ENCODE measurements at places on chromosomes 12 and 14.

DNA sequence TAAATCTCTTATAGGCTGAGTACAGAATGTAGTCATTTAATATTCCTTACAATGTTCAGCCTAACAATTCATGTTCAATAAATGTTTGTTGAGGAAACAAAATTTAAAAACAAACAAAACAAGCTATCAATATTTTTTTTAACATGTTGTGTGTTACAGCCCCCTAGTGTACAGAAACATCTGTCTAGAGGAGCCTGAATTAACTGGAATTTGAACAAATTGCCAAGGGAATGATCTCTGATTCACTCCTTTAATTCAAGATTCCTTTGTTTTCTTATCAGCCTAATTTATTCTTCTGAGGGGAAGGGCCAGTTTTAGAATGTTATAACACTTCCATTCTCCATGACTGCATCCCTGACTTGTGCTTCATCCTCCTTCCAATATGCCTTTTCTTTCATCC is 127.2 kb downstream of the CMAS start:
- DNase-seq = no peak

DNA sequence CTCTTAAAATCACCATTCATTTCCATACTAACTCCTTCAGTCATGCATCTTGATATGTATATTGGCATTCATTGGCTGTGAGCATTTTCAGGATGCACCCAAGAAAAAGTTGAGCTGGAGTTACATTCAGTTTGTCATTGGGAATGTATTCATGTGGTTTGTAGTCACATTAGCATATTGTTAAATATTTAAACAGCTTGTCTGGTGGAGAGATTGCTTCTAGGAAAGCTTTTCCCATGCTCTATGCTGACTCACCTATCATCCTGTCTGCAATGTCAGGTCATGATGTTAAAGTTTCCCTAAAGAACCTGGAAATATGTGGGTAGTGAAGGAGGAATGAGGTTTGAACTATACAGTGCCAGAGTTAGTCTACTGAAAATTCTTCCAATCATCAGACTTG is 583.6 kb downstream of the GALC start:
- DNase-seq = no peak

DNA sequence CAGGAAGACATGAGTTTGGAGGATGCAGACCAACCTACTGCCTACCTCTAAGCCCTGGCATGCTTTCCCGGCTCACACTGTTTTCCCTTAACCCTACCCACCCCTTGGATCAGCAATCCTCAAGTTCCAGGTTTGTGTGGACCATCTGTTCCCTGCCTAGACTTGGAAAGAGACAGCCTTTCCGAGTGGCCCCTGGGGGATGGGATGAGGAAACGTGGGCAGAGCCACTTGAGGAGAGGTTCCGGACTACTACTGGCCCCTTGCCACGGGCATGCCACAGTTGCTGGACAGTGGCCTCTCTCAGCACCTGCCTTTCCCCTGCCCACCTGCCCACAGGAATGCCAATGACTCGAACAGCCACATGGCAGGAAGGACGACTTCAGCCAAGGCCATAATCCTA is 135.9 kb downstream of the SLC15A4 start:
- DNase-seq = no peak

DNA sequence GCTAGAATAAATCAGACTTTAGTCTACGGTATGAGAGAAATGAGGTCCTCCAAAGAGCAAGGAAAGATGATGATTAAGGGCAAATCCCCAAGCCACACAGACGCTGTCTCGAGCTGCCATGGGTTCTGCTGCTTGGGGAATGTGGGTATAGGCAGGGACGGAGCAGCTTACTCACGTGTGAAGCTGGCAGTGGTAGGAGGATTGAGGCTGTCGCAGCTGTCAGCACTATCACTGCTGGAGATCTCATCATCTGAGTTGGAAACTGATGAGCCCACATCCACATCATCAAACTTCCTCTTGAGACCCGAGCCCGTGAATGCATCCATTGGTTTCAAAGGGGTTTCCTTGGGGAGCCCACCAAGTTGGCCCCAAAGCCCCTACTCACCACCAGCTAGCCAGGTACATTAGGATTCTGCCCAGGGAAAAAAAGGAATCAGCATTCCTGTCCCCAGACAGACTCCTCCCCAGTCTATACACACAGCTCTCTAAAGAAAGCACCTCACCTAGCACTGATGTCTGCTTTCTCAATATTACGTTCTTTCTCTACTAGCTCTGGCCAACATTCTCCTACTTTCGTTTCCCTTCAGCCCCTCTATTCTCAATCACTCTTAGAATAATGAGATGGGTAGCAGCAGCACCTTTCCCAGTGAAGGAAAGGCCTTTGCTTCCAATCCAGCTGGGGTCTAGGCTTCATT is 7.0 kb downstream of the CSRNP2 start:
- DNase-seq = no peak

- no peak for DNase-seq
These were observed 166.4 kb upstream of the FKBP4 start for GRCh38 chr12:2628401-2628800.
